ENCODE measurements at places on chromosomes 7 and 10.

- no peak for DNase-seq
Measured at GRCh38 chr7:47423196-47423595, 158.7 kb downstream of the TNS3 start.

- DNase-seq = no peak
Measured at GRCh38 chr7:17526621-17527020, 228.2 kb downstream of the AHR start.

- DNase-seq = no peak
Measured at GRCh38 chr10:80492848-80493521, 38.9 kb downstream of the TSPAN14 start.

GRCh38 chr7:2471396-2471795, 4.8 kb downstream of the GRIFIN start:
- no peak for DNase-seq

DNA sequence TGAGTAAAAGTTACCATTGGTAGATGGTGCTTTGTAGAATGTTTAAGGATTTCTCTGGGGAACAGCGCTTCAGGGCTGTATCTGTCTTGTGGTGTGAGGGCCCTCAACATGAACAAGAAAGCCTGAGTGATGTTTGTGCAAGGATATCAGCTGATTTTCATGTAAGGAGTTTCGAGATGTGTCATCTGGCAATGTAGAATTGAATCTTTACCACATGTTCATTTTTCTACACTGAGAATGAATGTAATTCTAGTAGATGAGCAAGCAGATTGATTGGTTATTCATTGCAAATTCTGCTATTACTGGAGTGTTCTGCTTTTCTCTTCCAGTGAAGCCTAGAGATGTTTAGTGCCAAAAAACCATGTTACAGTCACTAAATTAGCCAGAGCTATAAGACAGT, 87.7 kb downstream of the ST7 start:
- DNase-seq = no peak

DNA sequence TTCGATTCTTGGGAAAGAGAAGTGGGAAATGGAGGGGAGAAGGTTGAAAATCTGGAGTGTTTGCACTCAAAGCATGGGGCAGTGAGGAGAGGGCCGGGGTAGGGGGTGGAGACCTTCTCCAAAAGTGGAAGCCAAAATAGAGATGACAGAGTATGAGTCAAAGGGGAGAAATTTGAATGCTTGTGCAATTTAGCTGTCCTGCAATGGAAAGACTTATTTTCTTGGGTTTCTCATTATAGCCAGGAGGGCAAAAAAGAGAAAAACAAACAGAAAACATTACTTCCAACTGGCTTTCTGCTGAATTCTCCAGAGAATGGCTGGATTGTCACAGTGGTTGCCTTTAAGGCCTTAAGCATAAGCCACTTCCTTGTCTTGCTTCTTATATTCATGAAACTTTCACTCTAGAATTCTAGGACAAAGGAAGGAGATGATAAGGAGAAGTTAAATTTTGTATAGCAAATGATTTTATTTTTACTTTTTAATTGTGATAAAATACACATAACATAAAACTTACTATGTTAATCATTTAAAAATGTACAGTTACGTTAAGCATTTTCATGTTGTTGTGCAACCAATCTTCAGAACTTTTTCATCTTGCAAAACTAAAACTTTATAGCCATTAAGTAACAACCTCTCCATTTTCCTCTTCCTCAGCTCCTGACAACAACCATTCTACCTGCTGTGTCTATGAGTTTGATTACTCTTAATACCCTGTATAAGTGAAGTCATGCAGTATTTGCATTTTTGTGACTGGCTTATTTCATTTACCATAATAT, 100.2 kb downstream of the GPR85 start:
- DNase-seq = no peak

DNA sequence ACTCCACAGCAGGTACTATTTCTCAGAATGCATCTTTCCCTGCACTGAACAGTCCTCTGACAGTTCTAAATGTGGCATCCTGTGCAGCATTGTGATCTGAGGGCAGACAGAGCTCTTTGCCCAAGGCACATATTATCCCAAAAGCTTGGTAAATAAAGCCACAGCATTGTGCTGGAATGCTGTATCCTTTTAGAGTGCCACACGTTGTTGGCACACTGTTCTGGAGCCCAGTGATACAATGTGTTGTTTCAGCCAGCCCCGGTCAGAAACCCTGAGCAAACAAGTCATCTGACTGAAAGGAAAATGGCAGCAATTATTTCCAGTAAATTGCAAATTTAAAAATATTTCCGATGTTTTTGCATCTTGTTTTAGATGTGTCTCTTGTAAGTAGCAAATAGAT, 45.4 kb downstream of the NAMPT start:
- no peak for DNase-seq

- DNase-seq = no peak
Measured at GRCh38 chr7:151339651-151340382, 1.8 kb upstream of the NUB1 start.

GRCh38 chr10:97879241-97879640, 29.6 kb downstream of the GOLGA7B start:
- DNase-seq = no peak

- peak; percentile 2 for DNase-seq
Measured at GRCh38 chr7:37833107-37833817, 15.1 kb upstream of the NME8 start.

GRCh38 chr7:46812101-46812675, 769.7 kb downstream of the TNS3 start:
- no peak for DNase-seq

GRCh38 chr10:5953676-5954075, 23.7 kb downstream of the IL15RA start:
- no peak for DNase-seq

DNA sequence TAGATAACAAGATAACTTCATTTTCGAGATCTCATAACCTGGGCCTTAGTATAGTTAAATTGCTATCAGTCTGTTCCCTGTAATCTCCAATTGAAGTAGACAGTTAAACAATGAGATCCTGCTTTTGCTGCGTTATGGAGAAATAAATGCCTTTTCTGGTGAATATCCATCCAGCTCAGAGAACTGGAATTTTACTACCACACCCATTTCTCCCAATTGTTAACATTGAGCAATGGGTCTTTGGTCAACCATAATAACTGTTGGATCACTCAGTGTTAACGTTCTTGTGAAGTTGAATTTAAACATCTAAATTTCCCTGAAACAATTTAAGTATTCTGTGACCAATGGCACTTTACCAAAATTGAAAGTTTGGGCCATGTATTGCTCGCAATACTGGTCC, 3.0 kb downstream of the CALU start:
- no peak for DNase-seq

- DNase-seq = peak; percentile 82
Measured at GRCh38 chr10:34666008-34666704, 148.9 kb downstream of the PARD3 start.

GRCh38 chr7:116843378-116843777, 19.0 kb upstream of the CAPZA2 start:
- DNase-seq = no peak

DNA sequence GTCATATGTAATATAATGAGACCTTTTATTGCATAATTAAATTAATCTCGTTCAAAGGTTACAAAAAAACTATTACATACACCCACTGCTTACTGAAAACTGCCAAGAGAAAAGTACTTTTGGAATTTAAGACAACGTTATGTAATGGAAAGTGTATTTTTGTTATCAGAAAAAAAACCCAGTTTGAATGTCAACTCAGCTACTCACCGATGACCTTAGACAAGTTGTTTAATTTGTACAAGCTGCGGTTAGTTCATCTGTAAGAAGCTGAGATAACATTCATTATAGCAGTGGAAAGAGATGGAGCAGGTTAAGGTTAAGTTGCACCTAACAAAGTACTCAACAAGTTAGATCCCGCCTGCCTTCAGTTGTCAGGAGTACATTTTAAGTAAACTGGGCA, 1.1 kb downstream of the PSMA2 start:
- DNase-seq = no peak

- no peak for DNase-seq
Measured at GRCh38 chr7:101736084-101736483, 81.3 kb upstream of the CUX1 start.

DNA sequence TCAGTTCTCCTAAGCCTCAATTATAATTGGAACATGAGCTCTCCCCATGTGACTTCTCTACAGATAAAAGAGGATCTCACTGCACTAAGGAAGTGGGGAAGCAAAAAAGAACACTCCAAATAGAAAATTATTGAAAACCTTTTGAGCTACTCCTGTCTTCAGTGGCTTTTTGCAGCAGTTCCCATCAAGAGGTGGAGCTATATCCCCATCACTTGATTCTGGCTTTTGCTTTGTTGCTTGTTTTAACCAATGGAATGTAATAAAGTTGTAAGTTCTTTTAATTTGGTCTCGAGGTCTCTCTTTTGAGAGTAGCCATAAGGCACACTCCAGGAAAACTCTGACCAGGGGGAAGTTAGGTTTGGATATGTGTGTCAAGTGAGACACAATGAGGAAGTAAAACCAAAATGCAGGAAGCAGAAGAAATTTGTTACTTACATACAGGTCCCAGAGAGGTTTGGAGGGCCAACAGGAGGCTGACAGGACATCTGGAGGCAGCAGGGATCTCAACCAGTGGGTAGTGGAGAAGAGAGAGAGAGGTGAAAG, 569.4 kb downstream of the HTR7 start:
- no peak for DNase-seq

DNA sequence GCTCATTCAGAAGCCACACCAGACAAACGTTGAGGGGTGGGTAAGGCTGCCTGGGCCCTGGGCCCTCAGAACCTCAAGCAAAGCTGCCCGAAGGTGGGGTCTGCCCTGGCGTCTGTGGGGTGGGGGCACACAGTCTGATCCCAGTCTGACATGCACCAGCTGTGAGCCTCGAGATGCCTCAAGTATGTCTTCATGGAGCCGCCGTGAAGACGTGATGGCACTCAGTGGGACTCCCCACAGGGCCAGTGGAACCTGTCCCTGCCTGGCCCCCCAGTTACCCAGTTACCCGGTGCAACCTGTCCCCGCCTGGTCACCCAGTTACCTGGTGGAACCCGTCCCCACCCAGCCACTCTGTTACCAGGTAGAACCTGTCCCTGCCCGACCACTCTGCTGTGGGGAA, 351.2 kb downstream of the PTPRN2 start:
- DNase-seq = no peak

DNA sequence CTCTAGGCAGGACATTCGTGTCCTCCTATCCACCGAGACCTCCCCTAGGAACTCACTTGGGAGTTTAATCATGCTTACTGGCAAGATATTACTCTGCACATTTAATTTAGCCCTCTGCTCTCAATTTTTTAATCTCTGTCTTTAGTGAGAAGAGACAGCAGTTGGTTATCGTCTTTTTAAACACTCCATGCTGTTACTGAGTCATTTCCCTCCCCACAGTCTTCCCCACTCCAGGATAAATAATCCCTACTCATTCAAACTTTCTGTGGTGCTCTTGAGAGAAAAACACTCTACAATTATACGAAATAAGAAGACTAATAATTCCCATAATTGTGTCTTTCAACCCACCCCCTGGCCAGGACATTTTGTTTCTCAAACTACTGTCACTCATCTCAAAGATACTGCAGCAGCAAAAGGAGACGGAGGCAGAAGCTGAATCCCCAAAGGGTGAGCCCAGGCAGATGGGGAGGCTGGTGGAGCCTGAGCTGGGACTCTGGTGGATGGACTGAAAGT, 84.2 kb downstream of the ANK3 start:
- DNase-seq = no peak

DNA sequence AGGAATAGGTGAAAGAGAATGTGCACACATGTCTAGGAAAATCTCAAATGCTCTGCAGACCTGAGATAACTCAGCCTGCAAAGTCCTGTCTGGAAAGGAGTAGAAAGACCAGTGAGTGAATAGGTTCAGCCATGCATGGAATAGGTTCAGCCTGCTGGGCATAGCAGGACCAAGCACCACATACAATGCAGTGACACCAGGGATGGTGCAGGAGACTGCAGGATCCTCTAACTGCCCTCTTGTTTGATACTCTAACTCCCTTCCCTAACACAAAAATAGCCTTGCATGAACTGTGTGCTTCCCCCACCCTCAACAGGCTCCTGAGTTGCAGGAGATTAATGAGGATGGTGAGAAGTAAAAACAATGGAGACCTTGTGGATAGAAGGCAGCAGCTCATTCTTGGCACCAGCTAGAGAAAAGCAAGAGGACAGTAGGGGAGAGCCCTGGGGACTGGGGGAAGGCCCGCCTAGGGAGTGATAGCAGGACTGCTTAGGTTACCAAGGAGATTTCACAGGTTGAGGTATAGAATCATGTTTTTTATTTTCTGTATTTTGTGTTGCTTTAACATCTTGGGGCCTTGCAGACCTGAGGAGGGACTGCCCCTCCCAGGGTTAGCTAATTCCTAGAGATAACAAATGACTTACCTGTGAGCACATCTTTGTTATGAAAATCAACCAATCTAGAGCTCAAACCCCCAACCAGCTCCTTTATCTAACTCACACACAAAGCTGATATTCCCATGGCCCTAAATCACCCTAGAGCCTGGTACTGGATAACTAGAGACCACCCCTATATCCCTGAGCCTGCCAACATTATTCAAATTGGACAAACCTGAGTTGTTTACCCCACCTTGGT, 187.8 kb downstream of the PLPP4 start:
- no peak for DNase-seq

- no peak for DNase-seq
Measured at GRCh38 chr10:38025283-38025682, 14.8 kb downstream of the ZNF33A start.

GRCh38 chr10:13347043-13347499, 1.0 kb downstream of the SEPHS1 start:
- no peak for DNase-seq

DNA sequence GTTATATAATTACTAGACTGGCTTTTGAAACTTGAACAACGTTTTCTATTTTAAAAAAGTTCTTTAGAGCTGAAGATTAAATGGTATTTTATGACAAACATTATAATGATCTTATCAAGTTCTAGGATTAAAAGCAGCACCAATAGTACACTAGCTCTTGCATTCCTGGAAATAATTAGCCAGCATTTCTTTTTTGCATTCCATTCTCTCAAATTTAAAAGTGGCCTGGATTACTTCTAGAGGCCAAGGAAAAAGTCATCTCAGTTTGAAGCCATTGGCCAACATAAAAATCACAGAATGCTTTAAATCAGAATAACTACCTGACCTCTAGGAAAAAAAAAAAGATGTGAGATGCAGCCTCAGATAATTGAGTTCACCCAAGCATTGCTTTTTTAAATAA, 1326.4 kb upstream of the SORCS1 start:
- no peak for DNase-seq

DNA sequence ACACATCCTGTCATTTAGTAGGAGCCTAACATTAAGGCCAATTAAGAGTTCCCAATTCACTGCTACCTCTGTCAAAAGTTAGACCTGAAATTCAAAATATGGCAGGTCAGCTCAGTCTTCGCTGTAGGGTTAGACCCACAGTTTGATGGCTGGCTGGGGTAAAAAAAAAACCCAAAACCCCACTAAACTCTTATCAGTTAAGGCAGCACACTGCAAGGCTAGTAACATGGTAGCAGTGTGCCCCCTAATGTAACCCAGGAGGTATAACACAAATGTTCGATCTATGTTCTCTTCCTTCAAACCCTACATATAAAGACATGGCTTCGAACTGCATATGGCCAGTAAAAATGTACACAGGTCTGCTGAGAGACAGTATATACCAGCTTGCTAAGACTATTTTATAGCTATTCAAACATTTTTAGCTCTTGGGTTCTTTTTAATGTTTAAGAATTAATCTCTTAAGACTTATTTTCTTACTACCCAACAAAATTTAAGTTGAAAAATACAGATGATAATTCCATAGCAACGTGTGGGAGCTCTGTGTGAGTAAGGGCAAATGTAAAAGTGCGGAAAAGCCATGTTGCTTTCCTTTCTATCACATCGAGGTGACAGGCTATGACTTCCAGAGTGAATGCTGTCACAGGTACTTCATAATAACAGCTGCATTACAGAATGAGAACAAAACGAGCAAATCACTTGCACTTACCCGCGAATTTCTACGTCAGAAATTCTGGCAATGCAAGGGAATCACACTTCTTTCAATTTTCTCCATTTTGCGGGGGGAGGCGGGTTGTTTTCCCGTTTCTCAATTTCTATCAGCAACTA, 168.4 kb upstream of the IMMP2L start:
- DNase-seq = no peak

Measured in HFF-Myc (cell line).